ENCODE measurements at places on chromosomes 13 and 19.

DNA sequence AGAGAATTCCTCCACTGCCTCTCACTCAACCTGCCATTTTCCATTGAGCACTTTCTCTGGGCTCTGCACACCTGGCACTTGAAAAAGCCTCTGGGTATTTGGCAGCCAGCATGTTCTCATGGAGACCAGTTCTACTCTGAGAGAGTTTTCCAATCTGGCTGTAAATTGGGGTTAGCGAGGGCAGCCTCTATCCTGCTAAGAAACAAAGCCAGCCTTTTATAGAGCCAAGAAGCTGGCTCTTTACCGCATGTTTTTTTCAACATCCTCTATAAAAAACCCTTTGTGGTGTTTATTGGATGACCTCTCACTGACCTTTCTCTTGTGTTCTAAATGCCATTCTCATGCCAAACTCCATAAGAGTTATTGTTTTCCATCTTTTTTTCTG lies 52.6 kb upstream of the RCBTB2 start:
- no peak for DNase-seq

GRCh38 chr19:23823952-23824389 lies 65.3 kb upstream of the ZNF681 start:
- DNase-seq: no peak

DNA sequence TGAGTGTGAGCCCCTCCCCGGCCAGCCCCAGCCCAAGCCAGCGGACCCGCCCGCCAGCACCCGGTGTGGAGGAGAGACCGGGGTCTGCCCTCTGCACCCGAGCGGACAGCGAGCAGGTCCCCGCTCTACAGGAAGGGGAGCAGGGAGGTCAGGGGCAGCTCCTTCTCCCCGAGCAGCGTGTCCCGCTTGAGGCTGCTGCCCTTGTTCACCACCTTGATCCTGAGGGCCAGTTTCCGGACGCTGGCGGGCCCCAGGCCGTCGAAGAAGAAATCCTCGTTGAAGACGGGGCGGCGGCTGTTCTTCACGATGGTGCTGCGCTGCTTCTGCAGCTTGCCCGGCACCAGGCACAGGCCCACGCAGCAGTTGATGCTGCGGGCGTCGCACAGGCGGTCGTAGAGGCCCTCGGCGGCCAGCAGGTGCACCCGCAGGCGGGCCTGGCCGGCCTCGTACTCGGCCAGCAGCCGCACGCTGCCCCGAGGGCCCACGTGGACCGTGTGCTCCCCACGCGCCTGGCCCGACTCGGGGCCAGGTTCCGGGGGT lies 1.9 kb downstream of the C2CD4C start:
- no peak for DNase-seq

- no peak for DNase-seq
These were observed 111.3 kb downstream of the SLC7A1 start for GRCh38 chr13:29484236-29484635.

DNA sequence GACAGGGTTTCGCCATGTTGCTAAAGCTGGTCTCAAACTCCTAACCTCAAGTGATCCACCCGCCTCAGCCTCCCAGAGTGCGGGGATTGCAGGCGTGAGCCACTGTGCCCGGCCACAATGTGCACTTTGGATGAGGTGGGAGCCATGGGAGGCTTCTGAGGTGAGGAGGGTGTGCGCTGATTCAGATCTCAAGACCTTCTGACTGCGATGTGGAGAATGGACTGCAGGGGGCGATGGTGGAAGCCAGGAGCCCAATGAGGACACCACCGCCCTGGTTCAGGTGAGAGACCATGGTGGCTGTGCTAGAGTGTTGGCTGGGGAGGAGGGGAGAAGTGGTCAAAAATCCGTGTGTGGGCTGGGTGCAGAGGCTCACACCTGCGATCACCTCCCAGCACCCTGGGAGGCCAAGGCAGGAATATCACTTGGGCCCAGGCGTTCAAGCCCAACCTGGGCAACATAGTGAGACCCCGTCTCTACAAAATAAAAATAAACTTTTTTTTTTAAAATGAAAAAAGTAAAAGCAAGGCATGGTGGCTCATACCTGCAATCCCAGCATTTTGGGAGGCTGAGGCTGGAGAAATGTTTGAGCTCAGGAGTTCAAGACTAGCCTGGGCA lies 5.6 kb downstream of the INAFM1 start:
- DNase-seq: peak; percentile 30

All from CD4-positive, alpha-beta T cell treated with Interleukin-6 at 100 ng/mL for 8 hours (primary cell).